H1 (cell line): ENCODE measurements at places on chromosomes 1 and 21. TPM values are rescaled to one million over a fixed set of nuclear protein-coding genes. Genes with fewer than 3 reads are reported as not detected.

NTMT2 gene
- 0.67 TPM in 1 of 2 replicates, not detected in the other for total RNA-seq

GBP2 gene
- total RNA-seq, result not detected in 2 replicates

TCEA3 gene
- total RNA-seq, result 0.21 TPM in 1 of 2 replicates, not detected in the other

ANKRD45 gene
- total RNA-seq, result 2.3 and 2.8 TPM in 2 replicates

LRRN2 gene
- 2.3 and 2.5 TPM in 2 replicates for total RNA-seq

CHI3L1 gene
- total RNA-seq, result not detected in 2 replicates

TDRD5 gene
- 1.3 and 1.4 TPM in 2 replicates for total RNA-seq

DCST1 gene
- total RNA-seq, result not detected in 2 replicates

S100A4 gene
- total RNA-seq, result 36.3 and 39.6 TPM in 2 replicates

CAPN9 gene
- total RNA-seq, result 0.22 and 0.44 TPM in 2 replicates

WNT3A gene
- total RNA-seq, result 0.10 and 0.19 TPM in 2 replicates

KRTAP19-5 gene
- not detected in 2 replicates for total RNA-seq

TLCD4 gene
- total RNA-seq, result 3.5 and 4.2 TPM in 2 replicates
